Astrocyte of the spinal cord (primary cell): ENCODE measurements at places on chromosomes 6 and 20.

DNA sequence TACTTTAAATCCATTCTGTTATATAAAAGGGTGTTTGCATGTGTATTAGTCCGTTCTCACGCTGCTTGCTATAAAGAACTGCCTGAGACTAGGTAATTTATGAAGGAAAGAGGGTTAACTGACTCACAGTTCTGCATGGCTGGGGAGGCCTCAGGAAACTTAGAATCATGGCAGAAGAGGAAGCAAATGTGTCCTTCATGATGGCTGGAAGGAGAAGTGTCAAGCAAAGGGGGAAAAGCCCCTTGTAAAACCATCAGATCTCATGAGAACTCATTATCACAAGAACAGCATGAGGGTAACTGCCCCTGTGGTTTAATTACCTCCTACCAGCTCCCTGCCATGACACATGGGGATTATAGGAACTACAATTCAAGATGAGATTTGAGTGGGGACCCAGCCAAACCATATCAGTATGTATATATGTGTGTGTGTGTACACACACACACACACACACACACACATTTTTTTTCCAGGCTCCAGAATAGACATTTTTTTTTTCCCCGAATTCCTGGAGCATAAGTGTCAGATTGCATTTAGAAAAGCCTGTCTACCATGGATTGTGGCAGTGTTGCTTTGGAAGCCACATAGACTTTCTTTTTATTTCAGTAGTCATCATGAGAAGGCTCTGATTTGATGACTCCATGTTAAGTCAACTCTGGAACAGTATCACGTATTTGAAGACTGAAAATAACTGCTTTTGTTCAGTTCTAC, 31.5 kb downstream of the KDM1B start:
- no peak for DNase-seq

GRCh38 chr6:117481278-117481925, 1.1 kb upstream of the DCBLD1 start:
- DNase-seq, result no peak

GRCh38 chr6:158963020-158963808, 36.8 kb downstream of the RSPH3 start:
- DNase-seq, result no peak

DNA sequence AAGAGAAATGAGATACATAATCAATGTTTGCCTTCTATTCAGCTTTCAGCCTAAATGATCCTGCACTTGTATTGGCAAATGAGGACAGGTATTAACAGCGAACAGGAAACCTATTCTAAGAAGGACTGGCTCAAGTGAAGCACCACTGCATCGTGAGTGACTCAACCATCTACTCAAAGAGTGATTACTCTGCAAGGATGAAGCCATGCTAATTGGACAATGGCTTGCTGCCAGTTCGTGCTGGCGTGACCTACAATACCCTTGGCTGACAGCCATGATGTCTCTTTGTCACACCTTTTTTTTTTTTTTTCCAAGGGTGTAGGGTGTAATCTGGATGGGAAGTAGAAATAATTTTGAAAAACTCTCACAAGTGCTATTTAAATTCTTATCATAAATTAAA, 104.9 kb downstream of the GJA10 start:
- DNase-seq, result no peak

DNA sequence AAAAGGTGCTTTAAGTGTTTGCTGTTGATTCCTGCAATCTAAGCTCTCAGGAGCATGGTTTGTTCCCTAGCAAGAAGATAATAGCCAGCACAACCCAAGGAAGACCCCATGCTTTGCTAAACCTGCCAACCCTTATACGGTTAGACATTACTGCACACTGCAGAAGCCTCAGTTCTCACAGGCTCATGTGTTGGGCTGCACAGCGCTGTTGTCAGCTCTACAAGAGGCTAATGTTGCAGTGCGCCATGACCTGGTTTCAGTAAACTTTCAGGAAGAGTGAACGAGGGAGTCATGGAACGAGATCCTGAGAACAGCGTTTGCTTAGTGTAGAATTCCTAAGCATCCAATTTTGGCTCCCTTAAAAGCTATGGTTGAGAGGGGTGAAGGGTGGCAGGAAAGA, 218.5 kb downstream of the ARHGAP18 start:
- no peak for DNase-seq

DNA sequence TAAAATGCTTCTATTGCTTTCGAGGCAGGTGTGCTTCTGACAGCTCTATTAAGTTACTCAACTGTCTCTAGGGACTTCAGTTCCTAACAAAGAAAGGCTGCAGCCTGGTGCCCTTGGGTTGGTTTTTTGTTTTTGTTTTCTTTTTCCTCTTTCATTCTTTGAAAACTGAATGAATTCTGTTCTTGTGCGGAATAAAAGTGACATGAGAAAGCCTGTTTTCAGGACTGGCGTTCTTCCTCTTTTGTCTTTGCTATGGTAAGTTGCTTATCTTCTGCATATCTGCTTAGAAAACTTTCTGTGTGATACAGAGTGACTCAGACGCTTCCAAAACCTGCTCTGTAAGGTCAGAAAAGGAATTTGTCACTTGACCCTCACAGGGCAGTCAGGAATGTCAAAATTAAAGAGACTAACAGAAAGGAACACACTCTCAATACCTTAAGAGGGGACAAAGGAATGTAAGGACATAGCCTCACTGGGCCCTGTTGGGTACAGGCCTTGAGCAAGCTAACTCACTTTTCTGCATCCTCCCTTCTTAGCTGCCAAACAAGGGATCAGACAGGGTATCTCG, 56.2 kb upstream of the NHSL1 start:
- DNase-seq, result peak; percentile 45

DNA sequence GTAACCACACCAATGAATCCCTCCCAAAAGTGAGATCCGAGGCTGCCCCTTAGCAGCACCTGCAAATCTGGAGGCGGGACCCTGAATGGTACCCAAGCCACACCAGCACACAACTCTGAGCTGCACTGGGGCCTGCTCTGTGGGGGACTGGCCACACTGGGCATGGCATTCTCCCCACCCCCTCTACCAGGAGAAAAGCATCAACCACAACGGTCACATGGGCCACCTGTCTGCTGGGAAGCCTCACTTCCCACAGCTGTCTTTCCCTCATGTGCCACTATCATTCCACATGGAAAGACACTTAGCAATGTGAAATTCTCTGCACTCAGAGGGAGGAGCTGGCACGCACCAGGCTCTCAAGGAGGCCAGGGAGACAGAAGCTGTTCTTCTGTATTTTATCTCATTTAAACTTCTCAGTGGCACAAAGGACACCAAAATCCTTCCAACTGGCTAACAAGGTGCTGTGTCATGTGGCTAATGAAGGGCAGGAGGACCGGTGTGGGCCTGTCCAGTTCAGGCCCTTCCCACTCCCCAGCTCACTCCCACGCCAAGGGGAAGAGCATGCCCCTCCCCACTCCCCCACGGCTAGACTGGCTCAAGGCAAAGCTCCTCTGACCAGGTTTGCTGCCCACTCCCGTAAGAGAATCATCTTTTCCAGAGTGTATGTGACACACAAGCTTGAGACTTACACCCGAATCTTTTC, 19.0 kb downstream of the YTHDF1 start:
- DNase-seq, result no peak

DNA sequence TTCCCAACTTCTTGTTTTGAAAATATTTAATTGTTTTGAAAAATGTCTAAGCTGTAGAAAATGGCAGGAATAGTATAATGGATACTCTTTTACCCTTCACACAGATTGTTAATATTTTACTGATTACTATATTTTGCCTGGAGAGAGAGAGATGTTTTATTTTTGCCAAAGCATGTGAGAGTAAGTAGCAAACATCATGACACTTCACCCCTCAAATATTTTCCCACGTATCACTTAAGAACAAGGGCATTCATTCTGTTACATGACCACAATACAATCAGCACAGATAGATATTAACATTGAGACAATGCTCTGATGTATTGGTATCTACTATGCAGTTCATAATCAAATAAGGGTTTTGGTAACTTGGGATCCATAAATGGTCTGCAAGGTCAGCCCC, 116.5 kb downstream of the CCDC170 start:
- no peak for DNase-seq

GRCh38 chr6:156461647-156462046, 315.5 kb upstream of the ARID1B start:
- DNase-seq, result no peak

- no peak for DNase-seq
Observed at GRCh38 chr6:28814032-28814976, 109.5 kb downstream of the TRIM27 start.

DNA sequence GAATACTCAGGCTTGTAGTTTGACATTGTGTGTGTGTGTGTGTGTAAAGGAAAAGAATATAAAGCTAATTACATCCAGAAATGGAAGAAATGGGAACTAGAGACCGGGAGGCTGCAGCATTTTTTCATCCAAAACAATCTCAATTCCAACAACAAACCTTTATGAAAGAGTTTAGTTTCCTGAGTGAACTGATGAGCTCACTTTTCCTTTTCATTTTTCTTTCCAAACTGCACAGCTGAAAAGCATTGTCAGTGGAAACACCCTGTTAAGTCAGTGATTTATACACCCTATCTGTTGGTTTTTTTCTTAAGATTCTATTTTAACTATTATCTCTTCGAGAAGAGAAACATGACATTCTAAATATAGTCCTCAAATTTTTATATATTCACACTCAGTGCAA, 130.9 kb downstream of the RFPL4B start:
- no peak for DNase-seq

DNA sequence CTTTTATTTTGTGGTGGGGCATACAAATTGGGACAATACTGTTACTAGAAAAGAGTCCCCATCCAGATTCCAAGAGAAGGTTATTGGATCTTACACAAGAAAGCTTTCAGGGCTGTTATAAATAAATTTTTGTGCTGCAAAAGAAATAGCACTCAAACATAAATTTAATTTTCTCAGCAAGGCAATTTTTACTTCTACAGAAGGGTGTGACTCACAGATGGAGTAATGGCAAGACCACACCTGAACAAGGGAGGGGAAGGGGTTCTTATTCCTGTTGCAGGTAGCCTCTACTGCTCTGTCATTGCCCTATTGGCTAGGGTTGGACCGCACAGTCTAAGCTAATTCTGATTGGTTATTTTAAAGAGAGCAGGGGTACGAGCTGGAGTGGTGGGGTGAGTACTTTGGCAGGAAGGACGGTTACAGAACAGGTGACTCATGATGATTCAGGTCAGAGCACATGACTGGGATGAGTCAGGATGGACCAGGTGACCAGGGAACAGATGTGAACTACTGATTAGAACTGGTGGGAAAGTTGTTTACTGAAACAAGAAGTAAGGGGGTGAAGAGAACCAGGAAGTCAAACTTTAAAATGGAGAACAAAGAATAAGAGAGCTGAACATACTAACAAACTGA, 41.1 kb downstream of the CNR1 start:
- no peak for DNase-seq

DNA sequence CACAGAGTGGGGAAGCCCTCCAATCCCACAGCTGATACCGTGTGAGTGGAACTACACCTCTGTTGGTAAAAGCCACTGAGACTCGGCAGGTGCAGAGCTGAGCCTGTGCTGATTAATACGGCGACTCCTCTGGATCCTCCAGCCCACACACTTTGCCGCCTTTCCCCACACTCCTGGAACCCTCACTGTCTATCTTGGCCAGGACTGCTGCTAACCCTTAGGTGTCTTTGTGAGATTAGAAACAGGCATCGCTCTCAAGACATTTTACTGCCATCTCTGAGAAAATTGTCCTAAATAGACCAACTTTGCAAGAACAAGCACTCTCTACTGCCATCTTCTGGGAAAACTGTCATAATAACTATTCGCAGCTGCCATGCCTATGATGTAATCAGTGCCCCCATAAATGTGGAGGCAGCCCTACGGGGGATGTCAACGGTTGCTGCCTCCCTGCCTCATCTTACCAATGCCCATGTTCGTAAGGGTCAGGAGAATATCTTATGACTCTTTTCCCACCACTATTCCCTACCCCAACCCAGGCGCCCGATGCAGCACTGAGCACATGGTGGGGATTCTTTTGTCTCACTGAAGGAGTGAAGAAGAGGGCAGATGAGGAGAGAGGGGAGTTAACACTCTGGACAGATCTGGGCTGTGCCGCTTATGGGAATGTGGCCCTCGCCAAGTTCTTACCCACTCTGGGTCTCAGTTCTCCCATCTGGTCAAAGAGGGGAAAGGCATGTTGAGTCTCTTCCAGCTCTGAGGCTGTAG, 26.1 kb upstream of the KCNB1 start:
- peak; percentile 43 for DNase-seq

DNA sequence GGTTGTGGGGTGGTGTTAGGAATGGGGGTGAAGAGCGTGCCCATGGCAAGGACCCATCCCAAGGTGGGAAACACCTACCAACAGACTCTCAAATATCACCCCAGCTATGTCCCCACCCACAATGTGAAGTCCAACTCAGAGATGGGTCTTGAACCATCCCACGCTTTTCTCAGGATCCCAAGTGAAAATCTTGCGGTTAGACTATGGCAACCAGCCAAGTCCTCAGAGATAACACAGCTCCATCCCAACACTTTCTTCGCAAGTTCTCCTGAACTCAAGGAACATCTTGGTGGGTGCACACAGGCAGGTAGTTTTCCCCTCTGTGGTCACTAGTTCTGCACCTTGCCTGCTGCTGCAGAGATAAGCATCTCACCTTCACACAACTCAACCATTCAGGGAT, 116.0 kb downstream of the CDC5L start:
- DNase-seq, result no peak

DNA sequence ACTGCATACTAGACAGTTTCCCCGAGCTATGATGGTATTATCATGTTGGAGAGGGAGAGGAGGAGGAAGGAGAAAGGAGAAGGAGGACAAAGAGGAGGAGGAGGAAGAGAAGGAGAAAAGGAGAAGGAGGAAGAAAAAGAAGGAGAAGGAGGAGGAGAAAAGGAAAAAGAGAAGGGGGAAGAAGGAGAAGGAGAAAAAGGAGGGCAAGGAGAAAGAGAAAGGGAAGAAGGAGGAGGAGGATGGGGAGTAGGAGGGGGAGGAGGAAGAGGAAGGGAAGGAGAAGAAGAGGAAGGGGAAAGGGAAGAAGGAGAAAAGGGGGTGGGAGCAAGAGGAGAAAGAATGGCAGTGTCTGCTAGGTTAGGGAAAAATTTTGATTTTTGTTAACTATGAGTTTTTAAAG, 35.1 kb upstream of the PRELID3B start:
- no peak for DNase-seq

DNA sequence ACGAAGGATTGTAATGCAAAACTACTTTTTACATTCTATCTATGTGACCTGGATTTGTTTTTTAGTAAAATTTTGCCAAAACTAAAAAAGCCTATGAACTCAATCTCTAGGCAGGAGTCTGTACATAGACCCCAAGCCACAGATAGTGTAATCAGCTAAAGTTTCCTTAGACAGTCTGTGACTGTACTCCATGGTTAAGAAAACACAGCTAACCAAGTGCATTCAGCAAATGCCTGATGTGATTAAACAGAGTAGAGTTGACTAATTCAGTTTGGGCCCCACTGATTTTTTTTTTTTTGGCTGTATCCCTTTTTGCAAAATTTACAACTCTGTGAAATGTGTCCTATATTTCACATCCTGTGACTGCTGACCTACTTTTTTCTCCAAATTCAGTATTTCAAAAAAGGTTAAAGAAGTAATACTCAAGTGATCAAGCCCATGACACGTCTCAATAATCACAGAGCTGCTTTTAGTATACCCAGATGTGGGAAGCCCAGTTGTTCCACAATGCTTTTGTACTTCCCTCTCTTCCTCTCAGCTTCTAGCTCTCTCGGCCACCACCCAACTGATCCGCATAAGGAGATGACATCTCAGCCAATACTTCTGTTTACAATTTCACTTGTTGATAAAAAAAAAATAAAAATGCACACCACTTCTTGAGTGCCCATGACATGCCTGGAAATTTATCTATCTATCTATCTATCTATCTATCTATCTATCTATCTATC, 108.8 kb upstream of the TBX18 start:
- DNase-seq, result no peak

GRCh38 chr6:49693512-49693911, 19.8 kb downstream of the CRISP2 start:
- DNase-seq, result no peak

- no peak for DNase-seq
Observed at GRCh38 chr6:53294095-53294494, 54.7 kb downstream of the ELOVL5 start.
